Osteoblast (primary cell): ENCODE measurements at places on chromosomes 5 and 9.
A peak's percentile ranks its signal among the peaks of the same experiment; 100 is the strongest.

DNA sequence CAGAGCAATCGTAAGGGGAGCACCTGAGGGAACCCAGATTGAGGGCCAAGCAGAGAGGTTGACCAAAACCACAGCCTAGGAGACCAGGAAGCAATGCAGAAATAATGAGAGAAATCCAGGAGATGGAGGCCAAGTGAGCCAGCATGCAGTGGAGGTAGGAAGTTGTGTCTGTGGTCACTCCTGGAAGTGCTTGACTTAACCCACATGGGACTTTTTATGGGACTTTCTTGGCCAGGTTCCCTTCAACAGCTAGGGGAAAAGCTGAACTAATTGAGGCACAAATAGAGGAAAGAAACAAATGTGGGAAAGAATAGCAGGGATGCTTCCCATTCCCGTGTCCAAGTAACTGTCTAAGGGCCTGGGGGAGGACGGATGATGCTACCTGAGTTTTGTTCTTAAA, 293.2 kb upstream of the CLINT1 start:
- no peak for DNase-seq

GRCh38 chr5:169827769-169828168, 152.5 kb downstream of the INSYN2B start:
- DNase-seq = peak; percentile 64

- DNase-seq = no peak
These were observed 85.5 kb downstream of the ELAVL2 start for GRCh38 chr9:23740531-23740930.

GRCh38 chr9:9998491-9999287, 614.1 kb downstream of the PTPRD start:
- DNase-seq = no peak

GRCh38 chr5:87398981-87399614, 13.6 kb downstream of the CCNH start:
- no peak for DNase-seq

- no peak for DNase-seq
These were observed 85.0 kb downstream of the FSTL4 start for GRCh38 chr5:133527311-133527710.

DNA sequence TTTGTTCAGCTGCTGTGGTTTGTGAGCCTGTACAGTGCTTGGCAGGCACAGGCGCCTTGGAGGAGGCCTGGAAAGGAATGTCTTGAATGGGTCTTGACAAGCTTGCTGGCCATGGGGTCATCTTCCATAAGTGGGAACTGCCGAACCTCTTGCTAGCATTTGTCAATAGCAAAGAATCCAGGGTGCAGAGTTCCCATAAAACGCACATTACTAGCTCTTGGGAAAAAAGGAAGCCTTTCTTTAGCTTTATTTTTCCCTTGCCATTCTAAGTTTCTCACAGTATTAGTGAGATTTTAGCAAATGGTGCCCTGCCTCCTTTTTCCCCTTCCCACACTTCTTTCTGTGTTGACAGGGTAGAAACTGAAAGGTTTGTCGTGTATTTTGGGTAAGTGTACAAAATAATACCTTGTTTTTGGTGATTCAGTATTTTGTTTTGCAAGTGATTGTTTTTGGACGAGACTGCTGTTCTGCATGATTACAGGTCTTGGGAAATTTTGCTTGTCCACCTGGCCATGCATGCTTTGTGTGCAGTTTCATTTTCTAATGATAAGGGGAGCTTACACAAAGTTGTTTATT, 82.0 kb downstream of the ADGRV1 start:
- DNase-seq = no peak

DNA sequence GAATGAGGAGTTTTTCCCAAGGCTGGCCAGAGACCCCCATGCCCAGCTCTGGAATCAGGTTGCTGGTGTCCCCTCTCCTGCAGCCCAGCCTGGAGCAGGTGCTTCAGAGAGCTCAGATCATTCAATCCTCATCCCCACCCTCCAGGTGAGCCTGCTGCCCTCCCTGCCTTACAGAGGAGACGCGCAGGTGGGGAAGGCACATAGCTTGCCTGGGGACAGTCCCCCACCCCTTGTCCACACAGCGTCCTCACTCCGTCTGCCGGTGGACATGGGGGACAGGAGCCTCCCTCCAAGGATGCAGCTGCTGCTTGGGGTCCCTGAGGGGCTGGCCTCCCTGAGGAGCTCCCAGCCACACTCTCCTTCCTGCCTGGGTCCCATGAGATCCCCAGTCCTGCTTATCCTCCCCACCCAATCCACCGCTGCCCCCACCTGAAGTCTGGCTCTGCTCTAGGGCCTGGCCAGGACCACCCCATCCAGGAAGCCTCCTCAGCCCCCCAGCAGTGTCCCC, 17.1 kb upstream of the QSOX2 start:
- no peak for DNase-seq

DNA sequence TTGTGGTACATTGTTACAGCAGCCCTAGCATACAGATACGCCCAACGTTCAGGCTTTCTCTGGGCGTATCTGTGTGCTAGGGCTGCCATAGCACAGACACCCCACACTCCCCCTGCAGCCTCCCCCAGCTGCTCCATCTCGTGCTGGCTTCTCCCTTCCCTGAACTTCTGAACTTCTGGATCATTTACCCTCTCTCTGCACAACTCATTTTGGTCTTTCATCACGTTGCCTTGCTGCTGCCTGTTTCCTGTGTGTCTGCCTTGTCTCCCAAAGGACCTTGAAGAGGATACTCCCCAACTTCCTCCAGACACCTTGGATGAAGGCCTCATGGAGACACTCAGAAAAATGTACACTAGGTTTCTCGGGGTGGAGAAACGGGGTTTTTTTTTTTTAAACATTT, 37.3 kb downstream of the SLIT3 start:
- no peak for DNase-seq

- no peak for DNase-seq
These were observed 40.8 kb upstream of the KCNV2 start for GRCh38 chr9:2676466-2676865.

DNA sequence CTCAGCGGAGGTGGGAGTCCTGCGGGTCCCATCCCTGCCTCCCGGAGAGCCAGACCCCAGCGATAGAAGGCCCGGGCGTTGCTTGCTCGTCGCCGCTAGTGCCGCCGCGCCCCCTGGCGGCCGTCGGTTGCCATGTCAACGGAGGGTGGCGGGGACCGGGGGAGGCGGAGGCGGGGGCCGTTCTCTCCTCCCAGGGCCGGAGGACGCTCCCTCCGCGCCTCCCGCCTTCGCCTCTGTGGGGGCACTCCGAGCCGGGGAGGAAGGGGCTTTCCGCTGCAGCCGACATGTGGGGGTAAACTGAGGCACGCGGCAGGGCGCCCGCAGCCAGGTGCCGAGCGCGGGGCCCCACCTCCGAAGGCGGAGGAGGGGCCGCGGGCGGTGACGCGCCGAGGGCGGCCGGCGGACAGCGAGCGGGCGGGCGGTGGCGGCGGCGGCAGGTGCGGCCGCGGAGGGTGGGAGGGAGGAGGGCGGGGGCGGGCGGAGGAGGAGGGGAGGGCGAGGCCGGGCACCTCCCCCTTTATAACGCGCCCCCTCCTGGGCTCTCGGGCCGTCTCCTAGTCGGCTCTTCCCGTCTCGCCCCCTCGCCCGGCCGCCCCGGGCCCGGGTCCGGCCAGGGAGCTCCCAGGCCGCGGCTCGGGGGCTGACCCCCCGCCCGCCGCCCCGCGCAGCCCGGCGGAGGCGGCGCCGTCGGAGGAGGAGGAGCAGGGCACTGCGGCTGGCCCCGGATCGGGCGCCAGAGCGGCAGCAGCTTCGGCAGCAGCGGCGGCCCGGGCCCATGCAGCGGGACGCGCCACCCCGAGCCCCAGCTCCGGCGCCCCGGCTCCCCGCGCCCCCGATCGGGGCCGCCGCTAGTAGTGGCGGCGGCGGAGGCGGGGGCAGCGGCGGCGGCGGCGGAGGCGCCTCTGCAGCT, 556 bp upstream of the CDK9 start:
- DNase-seq = peak; percentile 100

DNA sequence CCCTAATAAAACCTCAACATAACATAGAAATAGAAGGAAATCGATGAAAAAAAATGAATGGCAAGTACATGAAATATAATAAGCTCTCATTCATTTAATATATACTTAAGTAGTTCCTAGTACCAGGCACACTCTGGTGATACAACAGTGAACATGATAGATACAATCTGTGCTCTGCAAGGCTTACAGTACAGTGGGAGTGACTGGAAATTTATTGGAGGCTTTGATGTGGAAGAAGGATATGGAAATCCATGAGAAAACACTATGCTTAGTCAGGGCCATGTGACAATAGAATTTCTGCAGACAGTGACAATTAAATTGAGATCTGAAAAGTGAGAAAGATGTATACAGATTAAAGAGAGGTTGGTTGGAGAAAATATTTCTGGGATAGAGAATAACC, 32.0 kb upstream of the IL33 start:
- DNase-seq = no peak

DNA sequence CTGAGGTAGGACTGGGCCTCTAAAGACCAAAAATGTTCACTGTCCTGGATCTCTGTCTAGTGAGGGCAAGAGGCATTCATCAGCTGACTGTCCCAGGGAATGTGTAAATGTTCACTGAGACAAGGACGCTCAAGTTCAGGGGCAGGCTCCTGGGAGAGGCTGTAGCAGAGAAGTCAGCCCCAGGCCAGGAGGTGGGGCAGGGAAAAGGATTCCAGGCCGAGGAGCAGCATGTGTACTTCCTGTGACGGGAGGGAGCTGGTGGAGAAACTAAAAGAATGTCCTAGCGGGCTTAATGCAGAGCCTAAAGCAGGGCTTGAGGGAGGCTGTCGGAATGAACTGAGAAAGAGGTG, 205.8 kb downstream of the GABBR2 start:
- no peak for DNase-seq
